ENCODE measurements at places on chromosomes 2 and 18.

GRCh38 chr2:181877181-181877664 is 14.3 kb upstream of the ITPRID2 start:
- no peak for DNase-seq

DNA sequence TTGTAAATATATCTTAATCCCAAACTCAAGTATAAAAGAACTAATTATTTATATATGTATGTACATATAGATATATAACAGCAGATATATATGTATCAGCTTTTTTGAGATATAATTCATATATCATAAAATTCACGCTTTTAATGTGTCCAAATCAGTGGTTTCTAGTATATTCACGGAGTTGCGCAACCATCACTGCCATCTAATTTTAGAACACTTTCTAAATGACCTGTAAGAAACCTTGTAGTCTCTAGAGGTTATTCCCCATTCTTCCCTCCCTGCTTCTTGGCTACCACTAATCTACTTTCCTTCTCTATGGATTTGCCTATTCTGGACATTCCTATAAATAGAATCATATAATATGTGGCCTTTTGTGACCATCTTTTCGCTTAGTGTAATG is 163.5 kb upstream of the TCF4 start:
- no peak for DNase-seq

GRCh38 chr2:67599561-67599960 is 202.4 kb downstream of the ETAA1 start:
- no peak for DNase-seq

GRCh38 chr2:160022162-160022561 is 40.3 kb downstream of the PLA2R1 start:
- DNase-seq, result no peak

GRCh38 chr2:25112113-25112512 is 56.3 kb downstream of the POMC start:
- DNase-seq, result no peak

DNA sequence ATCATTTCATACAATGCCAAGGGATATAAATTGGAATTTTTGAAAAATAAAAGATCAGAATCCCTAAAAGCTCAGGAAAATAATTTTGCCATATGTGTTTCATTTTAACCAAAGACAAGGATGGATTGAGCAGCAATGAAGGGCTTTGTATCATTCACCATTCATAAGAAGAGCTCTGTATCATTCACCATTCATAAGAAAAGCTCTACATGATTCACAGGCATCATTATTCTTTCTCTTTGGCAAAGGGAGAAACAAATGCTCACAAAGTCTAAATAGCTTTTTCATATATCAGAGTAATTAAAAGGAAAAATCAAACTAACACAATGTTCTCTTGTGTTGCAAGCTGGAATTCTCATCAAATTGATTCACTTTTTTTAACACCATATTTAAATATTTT is 169.1 kb upstream of the MC4R start:
- no peak for DNase-seq

GRCh38 chr2:172397148-172397834 is 30.1 kb upstream of the ITGA6 start:
- DNase-seq, result no peak

GRCh38 chr2:217521820-217522219 is 481.0 kb downstream of the TNS1 start:
- DNase-seq, result no peak

DNA sequence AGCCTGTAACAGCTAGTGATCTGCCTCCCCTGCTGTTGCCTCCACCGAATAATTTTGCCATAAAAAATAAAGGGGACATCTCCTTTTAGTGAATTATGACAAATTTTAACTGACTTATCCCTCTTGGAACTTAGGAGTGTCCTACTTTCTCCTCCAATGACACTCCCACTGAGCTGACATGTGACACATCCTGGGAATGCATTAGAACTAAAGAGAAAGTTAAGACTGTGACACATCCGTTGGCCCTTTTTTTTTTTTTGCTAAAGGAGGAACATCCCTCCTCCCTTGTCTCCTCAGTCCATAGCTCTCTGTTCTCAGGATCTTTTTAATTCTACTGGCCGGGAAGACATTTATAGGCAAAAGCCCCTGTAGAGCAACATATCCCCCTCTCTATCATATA is 268.2 kb downstream of the NRXN1 start:
- DNase-seq, result no peak

DNA sequence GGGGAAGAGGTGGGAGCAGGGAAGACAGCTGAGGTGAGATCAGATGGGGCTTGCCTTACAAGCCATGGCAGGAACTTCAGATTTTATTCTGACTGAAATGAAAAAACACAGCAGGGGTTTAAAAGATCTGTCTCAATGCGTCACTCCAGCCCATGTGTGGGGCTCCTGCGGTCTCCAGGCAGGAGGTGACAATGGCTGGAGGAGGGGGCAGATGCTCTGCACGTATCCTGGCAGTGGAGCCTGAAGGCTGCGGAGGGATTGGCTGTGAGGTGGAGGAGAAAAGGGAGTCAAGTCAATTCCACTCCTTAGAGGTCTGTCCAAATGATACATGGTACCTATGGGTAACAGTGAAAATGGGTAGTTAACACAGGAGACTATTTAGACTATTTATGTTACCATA is 40.5 kb upstream of the KIDINS220 start:
- DNase-seq, result no peak

- DNase-seq, result no peak
These were observed 549.9 kb downstream of the DSC3 start for GRCh38 chr18:30492552-30493129.

GRCh38 chr18:50507120-50507590 is 52.7 kb upstream of the MAPK4 start:
- DNase-seq, result no peak

- no peak for DNase-seq
These were observed 850.7 kb downstream of the NRXN1 start for GRCh38 chr2:50181212-50181611.

DNA sequence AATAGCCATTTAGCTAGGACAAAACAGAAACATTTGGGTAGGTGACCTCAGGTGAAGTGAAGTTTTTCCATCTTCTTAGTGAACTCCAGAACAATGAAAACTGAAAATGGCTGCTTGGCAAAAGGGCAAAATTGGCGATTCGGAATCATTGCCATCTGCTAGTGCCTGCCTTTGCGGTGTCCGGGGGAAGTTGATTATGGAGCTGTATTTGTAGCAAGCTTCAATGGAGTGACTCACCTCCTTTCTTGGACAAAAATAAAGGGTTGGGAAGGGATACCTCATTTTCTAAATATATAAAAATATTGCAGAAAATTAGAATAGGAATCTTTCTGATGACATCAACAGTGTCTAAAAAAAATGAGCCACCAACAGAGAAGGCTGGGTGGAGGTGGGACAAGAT is 460.5 kb downstream of the TGIF1 start:
- no peak for DNase-seq

DNA sequence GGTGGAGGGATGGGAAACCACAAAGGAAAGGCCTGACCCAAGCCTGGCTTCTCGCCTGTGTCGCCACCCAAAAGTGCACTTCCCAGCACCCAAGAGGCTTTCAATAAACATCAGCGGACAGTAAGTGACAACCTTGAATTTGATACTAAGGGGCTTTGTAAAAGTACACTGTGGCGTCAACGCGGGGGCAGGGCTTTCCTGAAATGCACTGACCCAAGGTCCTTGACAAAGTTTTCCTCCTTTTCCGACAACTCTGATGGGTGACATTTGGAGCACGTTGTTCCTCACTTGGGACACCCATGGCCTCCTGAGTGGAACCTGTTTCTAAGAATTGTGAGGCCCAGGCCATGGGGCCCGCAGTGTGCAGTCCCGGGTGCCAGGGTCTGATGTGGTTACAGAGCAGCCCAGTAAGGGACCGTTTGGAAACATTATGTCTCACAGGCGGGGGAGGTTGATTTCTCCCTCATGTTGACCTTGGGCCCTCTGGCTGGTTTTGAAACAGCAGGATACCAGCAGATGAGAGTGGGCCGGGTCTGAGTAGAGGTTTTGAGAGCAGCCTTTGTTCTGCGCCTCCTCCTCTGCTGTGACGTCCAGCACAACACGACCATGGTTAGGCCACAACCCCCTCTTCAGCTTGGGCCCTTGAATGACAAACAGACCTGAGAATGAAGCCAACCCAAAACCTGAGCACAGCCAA is 2.8 kb upstream of the ZBTB14 start:
- no peak for DNase-seq
